ENCODE measurements at places on chromosomes 5 and 9.
A peak's percentile ranks its signal among the peaks of the same experiment; 100 is the strongest.

GRCh38 chr5:159415301-159415937 lies 85.1 kb upstream of the IL12B start:
- DNase-seq: no peak

GRCh38 chr5:179829732-179830435 lies 9.2 kb downstream of the SQSTM1 start:
- no peak for DNase-seq

- DNase-seq: no peak
Measured at GRCh38 chr5:76305775-76306174, 97.3 kb upstream of the IQGAP2 start.

GRCh38 chr9:7973123-7973522 lies 173.5 kb upstream of the DMAC1 start:
- DNase-seq: no peak

- DNase-seq: peak; percentile 91
Measured at GRCh38 chr9:70609542-70610286, 195.3 kb upstream of the KLF9 start.

- peak; percentile 94 for DNase-seq
Measured at GRCh38 chr5:157384971-157385709, 74.9 kb upstream of the NIPAL4 start.

Data from foreskin melanocyte (primary cell).